ENCODE measurements at places on chromosomes 13 and 19.

DNA sequence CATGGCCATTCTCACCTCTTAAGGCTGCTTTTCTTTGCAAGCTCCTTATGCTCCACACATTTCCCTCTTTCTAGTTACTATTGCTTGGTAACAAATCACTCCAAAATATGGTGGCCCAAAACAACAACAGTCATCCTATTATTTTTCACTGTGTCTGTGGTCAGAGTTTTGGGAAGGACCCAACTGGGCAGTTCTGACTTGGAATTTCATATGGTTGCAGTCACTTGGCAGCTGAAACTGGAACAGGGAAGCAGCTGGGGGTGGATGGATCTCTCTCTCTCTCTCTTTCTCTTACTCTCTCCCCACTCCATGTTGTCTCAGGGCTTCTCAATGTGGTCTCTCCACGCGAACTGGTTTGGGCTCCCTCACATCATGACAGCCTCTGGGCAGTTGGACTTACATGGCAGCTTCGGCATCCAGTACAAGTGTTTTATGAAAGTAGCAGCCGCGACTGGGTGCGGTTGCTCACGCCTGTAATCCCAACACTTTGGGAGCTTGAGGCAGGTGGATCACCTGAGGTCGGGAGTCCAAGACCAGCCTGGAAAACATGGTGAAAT lies 39.6 kb downstream of the NUMBL start:
- no peak for DNase-seq

GRCh38 chr19:31347354-31347753 lies 1.9 kb downstream of the TSHZ3 start:
- DNase-seq: no peak

GRCh38 chr13:33274264-33274663 lies 11.3 kb downstream of the STARD13 start:
- DNase-seq: no peak

- no peak for DNase-seq
These were observed 3.6 kb downstream of the PRMT1 start for GRCh38 chr19:49680421-49681351.

- no peak for DNase-seq
These were observed 66.8 kb upstream of the MED4 start for GRCh38 chr13:48161530-48162179.

GRCh38 chr19:51141181-51141580 lies 920 bp upstream of the SIGLEC7 start:
- DNase-seq: no peak

DNA sequence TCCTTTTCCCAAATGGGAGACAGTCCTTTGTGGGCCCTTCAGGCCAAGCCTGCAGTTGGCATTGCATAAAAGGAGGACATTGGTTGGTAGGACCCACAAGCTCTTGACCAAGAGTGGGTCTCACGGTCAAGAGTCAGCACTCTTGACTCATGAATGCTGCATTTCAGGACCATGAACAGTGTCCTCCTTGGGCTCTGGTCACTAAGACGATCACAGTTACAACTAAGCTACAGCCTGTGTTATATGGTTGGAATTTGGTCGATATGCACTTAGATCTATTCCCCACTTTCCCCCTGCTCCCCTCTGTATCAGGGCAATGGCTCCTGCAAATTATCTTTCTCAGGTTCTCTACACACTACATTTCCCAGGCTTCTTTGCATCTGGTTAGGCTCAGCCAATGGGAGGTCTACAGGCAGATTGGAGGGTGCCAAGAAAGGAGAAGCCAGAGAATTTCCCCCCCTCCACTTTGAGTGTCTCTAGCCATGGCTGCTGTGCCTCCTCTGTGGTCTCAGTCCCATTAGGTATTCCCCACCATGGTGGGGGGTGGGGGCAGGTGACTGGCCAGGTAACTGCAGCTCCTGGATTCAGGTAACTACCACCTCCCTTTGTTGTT lies 3.1 kb upstream of the OLFM2 start:
- DNase-seq: no peak

DNA sequence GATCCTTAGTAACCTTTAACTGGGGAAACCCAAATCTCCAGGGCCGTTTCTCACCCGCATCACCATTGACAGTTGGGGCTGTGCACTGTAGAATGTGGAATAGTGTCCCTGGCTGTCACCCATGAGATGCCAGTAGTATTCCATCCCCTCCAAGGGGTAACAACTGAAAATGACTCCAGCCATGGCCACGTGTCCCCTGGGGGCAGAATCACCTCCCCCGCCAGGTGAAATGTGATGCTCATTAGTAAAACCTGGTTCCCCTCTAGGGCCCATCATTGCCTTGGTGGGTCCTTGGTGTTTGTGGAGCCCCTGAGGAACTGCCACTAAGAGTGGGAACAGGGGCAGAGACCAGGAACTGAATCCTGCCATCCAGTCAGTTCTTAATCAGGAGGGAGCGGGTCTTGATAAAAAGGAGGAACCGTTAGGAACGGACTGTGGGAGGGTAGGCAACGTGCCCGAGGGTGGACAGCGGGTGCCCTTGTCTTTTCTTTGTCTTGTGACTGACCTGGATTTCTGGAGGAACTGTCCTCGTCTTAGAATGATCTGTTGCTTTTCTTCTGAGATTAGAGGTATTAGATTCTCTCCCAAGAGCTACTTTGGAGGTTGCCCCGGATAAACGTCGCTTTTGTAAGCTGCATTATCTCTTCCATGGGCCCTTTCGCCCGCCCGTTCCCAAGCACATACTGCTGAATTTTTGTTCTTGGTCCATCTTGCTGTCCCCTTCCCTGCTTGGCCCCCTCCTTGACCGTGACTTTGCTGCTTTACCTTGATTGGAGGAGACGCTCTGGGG lies 3.5 kb downstream of the MYO9B start:
- DNase-seq: no peak

DNA sequence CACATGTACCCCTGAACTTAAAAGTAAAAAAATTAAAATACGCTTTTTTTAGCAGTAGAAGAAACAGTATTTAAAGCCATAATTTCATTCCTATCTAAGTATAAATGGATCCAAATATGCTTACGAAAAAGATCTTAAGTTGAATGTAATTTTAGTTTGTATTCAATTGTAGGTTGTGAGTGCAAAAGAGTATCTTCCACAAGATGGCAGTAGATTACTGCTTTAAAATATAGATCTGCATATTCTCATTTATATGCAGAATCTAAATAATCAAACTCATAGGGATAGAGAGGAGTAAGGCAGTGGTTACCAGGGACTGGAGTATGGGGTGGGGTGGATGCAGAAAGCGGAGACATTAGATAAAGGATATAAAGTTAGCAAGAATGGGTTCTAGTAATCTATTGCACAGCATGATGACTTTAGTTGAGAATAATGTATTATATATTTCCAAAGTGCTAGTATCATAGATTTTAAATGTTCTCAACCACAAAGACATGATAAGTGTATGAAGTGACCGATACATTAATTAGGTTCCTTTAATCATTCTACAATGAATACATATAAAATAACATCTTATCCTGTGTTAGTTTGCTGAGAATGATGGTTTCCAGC lies 14.2 kb downstream of the OR7A17 start:
- DNase-seq: no peak

DNA sequence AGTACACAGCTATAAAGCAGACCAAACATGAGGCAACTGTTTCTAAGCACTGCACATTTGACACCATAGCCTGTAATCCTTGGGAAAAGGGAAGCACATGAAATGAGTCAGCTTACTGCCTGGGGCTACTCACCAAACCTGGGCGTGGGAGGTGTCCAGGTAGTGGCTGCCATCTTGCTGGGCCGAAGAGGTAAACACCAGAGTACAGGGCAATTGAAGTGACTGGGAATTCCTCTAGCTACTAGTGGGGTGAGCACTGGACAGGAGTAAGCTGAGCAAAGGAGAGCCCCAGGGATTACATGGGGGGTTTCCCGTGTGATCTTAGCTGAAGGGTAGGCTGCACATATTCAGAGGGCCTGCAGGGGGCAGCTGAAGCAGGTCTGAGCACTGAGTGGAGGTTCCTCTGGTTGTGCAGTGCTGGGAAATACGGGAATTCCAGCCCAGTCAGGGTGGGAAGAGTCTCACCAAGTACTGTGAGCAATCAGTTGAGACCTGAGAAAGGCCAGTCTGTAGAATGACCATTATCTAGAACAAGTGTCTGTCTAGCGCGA lies 140.5 kb downstream of the SLC7A1 start:
- DNase-seq: no peak

DNA sequence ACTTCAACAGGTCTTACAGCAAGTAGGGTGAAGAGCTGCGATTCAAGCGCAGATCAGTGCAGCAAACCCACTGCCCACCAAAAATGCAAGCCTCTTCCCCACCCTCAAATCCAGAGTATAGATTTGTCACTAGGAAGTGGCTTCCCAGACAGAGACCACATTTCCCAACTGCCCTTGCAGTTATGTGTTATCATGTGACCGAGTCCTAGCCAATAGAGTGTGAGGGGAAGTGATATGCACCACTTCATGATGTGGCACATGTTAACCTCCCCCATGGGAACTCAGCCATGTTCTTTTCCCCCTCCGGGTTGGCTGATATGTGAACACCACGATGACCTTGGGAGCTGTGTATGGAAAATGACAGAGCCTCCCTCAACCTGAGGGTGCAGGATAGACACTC lies 50.8 kb downstream of the MBD3L2B start:
- no peak for DNase-seq

DNA sequence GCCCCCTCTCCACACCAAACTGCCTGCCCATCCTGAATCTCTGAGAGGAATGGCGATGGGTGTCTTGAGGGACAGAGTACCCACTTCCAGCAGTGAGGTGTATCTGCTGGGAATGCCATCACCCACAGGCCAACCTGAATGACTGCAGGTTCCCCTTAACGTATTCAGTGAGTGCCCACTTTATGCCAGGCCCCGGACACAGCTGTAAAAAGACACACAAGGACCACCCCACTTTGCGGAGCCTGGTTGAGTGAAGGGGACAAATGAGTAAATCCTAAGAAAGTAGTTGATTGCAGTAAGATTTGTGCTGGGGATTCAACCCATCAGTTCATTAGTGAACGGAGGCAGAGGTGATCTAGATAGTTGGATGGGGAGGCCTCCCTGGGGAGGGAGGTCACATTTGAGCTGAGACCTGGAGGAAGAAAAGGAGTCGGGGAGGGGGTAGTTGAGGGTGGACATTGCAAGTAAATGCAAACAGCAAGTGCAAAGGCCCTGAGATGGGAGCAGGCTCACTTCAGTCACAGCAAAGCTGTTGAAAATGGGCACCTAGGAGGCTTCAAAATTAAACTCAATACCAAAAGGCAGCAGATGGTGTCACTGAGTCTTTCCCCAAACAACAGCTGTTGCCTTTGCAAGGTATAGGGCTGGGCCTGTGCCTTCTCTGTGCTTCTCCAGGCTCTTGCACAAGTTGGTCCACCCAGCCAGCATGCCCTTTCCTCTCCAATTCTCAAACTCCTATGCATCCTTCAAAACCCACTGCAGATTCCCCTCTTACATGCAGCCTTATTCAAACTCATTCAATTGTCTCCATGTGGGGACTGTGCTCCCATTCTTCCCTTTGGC lies 4.3 kb downstream of the GDF15 start:
- DNase-seq: no peak

DNA sequence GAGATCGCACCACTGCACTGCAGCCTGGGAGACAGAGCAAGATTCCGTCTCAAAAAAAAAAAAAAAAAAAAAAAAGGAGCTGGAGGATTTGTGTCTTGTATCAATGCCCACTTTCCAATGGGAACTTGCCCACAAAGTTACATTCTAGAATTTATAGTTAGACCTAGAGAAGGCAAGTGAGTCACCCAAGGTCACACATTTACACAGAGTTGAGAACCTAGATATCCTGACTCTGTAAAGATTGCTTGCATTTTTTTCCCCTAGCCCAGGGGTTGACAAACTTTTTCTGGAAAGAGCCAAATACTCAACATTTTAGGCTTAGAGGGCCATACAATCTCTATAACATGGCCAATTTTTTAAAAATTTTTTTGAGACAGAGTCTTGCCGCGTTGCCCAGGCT lies 7.7 kb upstream of the BRD4 start:
- DNase-seq: no peak

DNA sequence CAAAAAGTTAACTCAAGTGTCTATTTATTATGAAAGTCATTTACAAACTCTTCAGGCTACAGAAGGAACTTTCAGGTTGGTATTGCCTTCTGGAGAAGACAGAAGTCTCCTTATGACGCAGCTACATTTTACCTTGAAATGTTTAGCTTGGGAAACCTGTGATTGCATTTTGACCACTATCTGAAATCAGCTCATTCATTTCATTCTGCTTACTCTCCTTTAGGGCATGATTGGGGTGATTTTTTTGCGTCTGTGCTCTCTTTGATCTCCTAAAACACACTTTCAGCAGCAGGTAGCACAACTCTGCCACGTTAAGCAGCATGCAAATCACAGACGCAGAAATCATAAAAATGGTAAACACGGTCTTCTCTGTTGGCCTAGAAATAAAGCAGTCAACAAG lies 9.6 kb downstream of the GJB6 start:
- no peak for DNase-seq

GRCh38 chr13:113914333-113915011 lies 50.6 kb upstream of the GAS6 start:
- no peak for DNase-seq

DNA sequence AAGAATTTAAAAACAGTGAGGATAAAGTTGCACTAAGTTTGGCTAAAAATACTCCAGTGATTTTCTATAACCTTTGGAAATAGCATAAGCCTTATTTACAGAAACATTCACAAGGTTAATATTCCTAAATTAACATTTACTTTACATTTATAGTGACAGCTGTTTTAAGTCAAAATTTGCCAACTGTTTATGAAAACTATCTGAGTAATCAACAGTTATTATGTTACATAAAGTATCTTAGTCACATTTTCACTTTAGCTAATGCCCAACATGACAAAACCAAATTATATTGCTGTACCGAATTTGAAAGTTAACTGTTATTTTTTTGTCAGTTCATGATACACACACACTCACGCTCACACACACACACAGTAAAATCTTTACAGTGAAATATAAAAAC lies 1.2 kb downstream of the TNFRSF19 start:
- DNase-seq: no peak

DNA sequence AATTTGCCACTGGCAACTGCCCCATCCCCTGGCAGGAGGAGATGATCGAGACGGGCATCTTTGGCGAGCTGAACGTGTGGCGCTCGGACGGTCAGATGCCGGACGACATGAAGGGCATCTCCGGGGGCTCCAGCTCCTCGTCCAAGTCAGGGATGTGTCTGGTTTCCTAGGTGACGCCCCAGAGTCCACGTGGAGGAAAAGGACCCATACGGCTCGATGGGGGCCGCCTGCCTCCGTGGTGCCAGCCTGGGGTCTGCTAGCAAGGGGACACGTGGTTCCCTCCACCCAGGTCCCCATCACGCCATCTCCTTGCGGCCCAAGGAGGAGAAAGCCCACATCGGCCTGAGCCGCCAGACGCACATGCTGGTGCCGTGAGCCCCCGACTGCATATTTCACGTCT lies 23.8 kb upstream of the TMEM255B start:
- DNase-seq: no peak

DNA sequence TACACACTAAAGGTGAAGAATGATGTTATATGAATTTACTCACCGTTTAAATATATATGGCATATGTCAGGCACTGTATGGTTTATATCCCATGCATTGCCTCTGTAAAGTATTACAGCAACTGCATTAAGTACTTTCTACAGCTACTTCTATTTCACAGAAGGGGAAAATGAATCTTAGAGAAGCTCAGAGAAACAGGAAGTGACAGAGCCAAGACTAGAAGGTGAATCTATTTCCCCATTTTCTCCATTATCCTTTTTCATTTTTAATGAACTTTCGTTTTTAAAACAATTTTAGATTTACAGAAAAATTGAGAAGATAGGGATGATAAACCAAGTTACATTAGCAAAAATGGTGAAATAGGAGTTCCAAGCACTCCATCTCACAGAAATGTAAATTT lies 863.3 kb downstream of the UQCRFS1 start:
- DNase-seq: no peak

Data from left renal cortex interstitium (tissue), 4 donors.